ENCODE measurements at places on chromosomes 3 and 15. TPM values are rescaled to one million over a fixed set of nuclear protein-coding genes. Genes with fewer than 3 reads are reported as not detected.

Gene SLC12A1
- total RNA-seq, result not detected

Gene CAMP
- not detected for total RNA-seq

Gene CLDN16
- total RNA-seq, result 0.06 TPM

DNA sequence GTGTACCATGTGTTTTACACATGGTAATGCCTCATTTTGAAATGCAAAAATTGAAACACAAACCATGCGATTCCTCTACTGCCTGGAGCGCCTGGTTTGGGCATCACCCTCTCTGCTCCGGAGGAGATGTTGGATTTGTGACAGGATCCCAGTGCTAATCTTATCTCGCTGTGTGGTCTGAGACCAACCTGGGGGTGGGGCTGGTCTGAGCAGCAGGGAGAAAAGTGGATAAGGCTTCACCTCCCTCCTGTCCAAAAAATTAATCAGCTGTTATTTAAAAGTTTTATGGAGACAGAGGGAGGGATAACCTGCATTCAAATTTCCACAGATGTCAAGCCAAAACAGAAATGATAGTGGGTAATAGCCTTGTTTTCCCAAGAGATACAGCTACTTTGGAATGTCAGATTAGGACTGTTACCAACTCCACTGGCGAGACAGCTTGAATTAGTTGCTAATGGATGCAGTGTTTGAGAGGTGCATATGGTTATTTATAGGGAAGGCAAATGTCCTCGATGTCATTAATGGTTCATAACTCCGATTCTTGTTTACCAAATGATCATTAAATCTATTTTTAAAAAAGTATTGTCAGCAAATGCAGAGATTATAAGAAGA, 54.0 kb upstream of the SKOR1 start:
- no peaks in the 10 kb centered on the region for H3K36me3 ChIP-seq
- no peak for DNase-seq
- H3K4me3 ChIP-seq, result no peak overlapping the region
- H3K27ac ChIP-seq, result no peak overlapping the region
- H3K27me3 ChIP-seq, result peaks cover 2% of the 10 kb centered on the region

- H3K27ac ChIP-seq, result peak overlapping the region; percentile 93
- DNase-seq, result peak; percentile 7
- H3K4me1 ChIP-seq, result peaks cover 29% of the 10 kb centered on the region
- H3K36me3 ChIP-seq, result 0 out of 2 replicates have a peak, but pooled peaks cover 3% of the 10 kb centered on the region
- no peaks in the 10 kb centered on the region for H3K27me3 ChIP-seq
- peak overlapping the region; percentile 96 for H3K4me3 ChIP-seq
These were observed 2.1 kb downstream of the ATP11B start for GRCh38 chr3:182795389-182795782.

- peak; percentile 56 for DNase-seq
- peaks cover 69% of the 10 kb centered on the region for H3K4me1 ChIP-seq
- peak overlapping the region; percentile 17 for H3K27ac ChIP-seq
- no peaks in the 10 kb centered on the region for H3K27me3 ChIP-seq
- H3K4me3 ChIP-seq, result peak overlapping the region; percentile 20
These were observed 162.4 kb upstream of the CGNL1 start for GRCh38 chr15:57213862-57214261.

- H3K27me3 ChIP-seq, result no peaks in the 10 kb centered on the region
- peak overlapping the region; percentile 69 for H3K27ac ChIP-seq
These were observed 18.8 kb downstream of the TFRC start for GRCh38 chr3:196063049-196063448.

GRCh38 chr15:85646538-85647091, 148.1 kb downstream of the KLHL25 start:
- peaks cover 58% of the 10 kb centered on the region for H3K4me1 ChIP-seq
- peaks cover 1% of the 10 kb centered on the region for H3K27me3 ChIP-seq
- DNase-seq, result peak; percentile 78
- H3K36me3 ChIP-seq, result peaks cover 24% of the 10 kb centered on the region
- peak overlapping the region; percentile 79 for H3K27ac ChIP-seq

GRCh38 chr3:114377426-114377825, 83.6 kb downstream of the TIGIT start:
- H3K36me3 ChIP-seq, result peaks cover 21% of the 10 kb centered on the region
- H3K27me3 ChIP-seq, result no peaks in the 10 kb centered on the region
- H3K4me3 ChIP-seq, result no peak overlapping the region
- H3K4me1 ChIP-seq, result peaks cover 16% of the 10 kb centered on the region
- no peak overlapping the region for H3K27ac ChIP-seq
- no peak for DNase-seq

DNA sequence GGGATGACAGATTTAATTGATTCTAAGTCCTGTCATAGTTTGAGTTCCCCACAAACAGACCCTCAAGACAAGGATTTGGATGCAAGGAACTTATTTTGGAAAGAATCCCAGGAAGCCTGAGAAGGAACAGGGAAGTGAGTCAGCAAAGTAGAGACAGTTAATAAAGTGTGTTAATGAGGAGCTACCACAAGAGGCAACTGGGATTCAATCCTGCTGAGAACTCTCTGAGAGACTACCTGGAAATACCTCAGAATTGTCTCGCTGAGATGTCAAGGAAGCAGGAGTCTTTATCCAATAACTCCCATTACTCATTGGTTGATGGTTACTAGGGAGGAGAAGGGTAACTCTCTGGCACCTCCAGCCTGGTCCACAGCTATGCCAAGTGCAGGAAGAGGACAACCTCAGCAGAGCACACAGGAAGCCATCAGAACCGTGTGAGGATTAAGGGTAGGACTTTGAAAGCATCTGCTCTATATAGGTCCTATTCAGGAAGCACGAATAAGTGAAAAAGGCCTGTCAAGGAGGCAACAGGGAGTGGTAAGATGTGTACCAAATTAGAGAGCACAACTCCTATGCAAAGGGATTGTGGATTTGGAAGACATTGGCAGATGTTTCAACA, 311.1 kb upstream of the KCNH8 start:
- no peaks in the 10 kb centered on the region for H3K36me3 ChIP-seq
- no peak for DNase-seq
- H3K4me3 ChIP-seq, result no peak overlapping the region
- no peaks in the 10 kb centered on the region for H3K27me3 ChIP-seq
- H3K27ac ChIP-seq, result no peak overlapping the region

- H3K4me3 ChIP-seq, result peak overlapping the region; percentile 32
- peaks cover 3% of the 10 kb centered on the region for H3K27me3 ChIP-seq
- H3K36me3 ChIP-seq, result peaks cover 6% of the 10 kb centered on the region
- H3K4me1 ChIP-seq, result peaks cover 37% of the 10 kb centered on the region
These were observed 880.2 kb downstream of the ROBO1 start for GRCh38 chr3:78887547-78888011.

DNA sequence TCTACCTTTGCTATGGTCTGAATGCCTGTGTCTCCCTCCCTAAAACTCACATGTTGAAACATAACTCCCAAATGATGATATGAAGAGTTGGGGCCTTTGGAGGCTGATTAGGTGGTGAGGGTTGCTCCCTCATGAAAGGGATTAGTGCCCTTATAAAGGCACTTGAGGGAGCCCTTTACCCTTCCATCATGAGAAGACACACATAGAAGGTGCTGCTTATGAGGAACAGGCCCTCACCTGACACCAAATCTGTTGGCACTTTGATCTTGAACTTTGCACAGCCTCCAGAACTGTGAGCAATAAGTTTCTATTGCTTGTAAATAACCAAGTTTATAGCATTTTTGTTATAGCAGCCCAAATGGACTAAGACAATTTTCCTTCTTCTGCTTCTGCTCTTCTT, 76.2 kb upstream of the ADAMTS9 start:
- no peak overlapping the region for H3K4me3 ChIP-seq
- no peaks in the 10 kb centered on the region for H3K27me3 ChIP-seq
- H3K36me3 ChIP-seq, result 0 out of 2 replicates have a peak, but pooled peaks cover 4% of the 10 kb centered on the region
- no peak overlapping the region for H3K27ac ChIP-seq

- no peaks in the 10 kb centered on the region for H3K4me1 ChIP-seq
- no peak for DNase-seq
- no peak overlapping the region for H3K4me3 ChIP-seq
These were observed 2.3 kb upstream of the OR5K3 start for GRCh38 chr3:98388147-98388546.

DNA sequence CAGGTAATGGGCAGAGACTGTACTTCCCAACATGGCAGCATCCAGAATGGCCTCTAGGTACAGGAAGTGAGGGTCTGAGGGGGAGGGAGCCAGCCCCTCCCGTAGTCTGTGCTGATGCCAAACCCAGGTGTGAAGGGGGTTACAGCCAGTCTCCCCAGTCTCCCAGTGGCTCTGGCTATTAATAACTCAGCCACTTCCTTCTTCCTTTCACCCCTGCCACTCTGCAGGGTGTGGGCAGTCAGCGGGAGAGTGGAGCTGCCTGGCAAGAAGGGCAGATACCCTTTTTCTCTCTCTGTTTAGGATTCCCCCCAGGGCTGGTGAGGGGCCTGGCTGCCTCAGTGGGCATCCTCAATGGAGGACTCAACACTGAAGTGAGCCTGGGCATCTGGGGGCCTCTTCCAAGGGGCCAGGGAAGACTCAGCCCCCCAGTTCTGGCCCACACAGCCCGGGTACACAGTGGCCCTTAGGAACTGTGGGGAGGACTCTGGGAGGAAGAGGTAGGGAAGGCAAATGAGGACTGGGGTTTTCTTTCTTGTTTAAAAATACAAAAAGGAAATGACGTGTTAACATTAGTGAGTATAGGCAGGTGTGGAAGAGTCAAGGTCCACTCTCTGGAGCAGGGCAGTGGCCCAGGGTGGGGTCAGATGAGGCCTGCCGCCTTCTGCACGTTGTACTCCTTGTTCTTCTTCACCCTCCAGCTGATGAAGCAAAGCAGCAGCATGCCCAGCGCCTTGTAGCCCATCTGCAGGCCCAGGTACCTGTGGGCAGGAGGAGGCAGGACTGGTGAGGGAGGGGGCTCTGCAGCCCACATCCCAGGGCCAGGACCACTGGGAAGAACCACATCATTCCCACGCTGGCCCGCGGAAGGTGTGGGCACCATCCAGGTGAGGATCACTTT, 38.6 kb upstream of the RAB6B start:
- no peak overlapping the region for H3K27ac ChIP-seq
- H3K27me3 ChIP-seq, result peaks cover 19% of the 10 kb centered on the region
- peaks cover 13% of the 10 kb centered on the region for H3K4me1 ChIP-seq
- H3K4me3 ChIP-seq, result no peak overlapping the region

DNA sequence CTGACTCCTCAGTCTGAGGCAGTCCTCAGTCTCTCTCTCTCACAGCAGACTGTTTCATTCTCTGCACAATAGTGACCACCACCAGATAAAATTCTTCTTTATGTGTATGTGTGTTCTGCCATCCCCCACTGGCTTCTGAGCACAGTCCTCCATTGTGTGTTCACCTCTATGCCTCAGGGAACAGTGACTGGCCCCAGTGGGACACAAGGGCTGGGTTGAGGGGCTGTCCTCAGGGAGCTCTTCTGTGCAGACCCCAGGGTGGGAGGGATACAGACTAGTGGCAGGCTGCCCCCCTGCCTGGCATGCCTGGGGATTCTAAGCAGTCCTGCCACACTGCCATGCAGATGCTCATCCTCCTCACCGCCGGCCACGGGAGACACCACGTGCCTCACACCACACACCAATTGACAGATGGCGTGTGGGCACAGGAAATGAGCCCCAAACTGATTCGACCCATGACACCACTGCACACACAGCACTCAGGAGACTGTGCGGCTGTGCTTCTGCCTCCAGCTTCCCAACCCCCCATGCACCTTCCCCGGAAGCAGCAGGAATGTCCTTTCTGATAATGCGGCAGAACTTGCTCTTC, 237.6 kb upstream of the CHRNA7 start:
- H3K27ac ChIP-seq, result no peak overlapping the region
- DNase-seq, result no peak
- H3K4me1 ChIP-seq, result no peaks in the 10 kb centered on the region
- H3K36me3 ChIP-seq, result no peaks in the 10 kb centered on the region
- no peaks in the 10 kb centered on the region for H3K27me3 ChIP-seq

All from HFFc6 (cell line).